ENCODE measurements at places on chromosomes 4 and X.

- DNase-seq: no peak
Observed at GRCh38 chr4:94934864-94935263, 177.1 kb downstream of the BMPR1B start.

DNA sequence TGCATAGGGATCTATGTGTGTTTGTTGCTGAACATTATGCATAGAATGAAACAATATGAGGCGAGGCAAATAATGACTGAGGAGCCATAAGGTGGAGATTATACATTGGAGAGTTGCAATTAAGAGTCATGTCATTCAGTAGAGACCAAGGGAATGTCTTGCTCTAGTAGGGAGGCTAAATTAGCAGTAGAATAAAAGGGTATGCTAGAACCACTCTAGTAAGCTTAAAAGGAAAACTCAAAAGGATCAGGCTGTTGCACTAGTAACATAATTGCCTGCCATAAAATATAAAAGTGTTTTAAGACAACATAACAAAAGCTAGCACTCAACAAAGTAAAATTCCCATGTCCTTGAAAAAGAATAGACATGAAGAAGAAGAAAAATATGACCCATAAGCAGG lies 586.2 kb upstream of the DIAPH2 start:
- DNase-seq: no peak

DNA sequence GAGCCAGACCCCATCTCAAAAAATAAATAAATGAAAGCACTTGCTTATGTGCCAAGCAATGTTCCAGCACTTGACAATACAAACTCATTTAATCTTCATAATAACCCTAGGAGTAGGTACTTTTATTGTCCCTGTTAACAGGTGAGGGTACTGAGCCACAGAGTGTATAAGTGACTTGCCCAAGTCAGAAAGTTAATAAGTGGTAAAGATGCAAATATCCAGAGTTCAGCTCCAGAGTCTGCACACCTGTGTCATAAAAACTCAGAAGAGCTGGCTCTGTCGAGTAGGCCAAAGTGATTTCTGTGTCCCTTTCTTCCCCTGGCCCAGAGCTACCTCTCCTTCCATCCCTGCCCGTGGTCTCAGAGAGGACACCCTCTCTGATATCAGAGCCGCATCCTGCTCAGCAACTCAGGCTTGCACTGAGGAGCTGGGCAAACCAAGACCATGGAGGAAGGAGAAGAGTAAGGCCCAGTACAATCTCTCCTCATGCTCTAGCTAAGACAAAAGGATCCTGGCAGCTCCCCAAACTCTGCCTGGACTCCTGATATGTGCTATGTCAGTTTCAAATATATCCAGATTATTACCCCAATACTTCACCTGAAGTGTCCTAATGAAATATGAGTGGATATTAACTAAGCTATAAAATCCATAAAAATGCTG lies 136.3 kb downstream of the HS6ST2 start:
- no peak for DNase-seq

DNA sequence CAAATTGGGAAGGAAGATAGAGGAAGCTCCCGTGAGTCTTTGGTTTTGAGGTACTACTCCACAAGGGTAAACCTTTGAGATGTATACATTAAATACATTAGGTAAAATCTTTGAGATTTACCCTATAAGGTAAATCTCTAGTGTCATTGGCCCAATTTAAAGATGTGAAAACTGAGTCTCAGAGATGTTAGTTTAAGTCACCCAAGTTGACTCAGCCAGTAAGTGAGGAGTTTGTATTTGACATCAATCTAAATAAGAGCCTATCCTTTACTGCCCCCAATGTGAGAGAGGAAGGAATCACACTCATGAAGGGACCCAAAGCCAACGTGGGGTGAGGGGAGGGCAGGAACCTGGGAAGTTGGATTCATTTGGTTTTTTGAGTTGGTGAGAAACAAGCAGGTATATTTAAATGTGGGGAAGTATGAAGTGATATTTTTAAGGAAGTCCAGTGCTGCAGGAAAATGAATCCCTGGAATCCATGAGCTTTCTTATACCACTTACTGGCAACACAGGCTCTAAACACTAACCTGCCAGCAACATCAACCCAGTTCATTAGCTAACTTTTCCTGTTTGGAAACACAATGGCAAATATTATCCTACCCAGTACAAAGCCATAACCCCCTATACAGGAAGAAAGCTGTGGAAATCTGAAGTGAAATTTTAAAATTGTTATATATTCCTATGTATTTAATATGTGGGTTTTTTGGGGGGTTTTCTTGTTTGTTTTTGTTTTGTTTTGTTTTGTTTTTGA lies 55.3 kb downstream of the PALLD start:
- DNase-seq: no peak

DNA sequence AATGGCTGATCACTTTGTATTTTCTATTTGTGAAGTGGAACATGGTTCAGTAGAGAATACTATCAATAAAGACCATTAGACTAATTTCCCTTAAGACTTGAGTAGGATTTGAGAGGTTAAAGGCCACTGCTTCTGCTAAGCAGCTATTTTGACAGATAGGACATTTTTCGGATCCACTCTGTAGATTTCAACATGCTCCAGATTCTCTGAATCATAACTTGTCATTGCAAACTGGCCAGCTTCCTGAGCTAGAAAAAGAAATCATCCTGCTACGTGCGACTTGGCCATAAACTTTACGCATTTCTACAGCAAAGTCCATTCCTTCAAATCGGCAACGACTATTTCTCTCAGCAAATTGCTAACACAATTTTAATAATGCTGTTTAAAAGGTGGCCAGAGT lies 55.2 kb downstream of the MGST2 start:
- no peak for DNase-seq

- DNase-seq: no peak
Observed at GRCh38 chr4:73777612-73778011, 37.2 kb downstream of the CXCL8 start.

GRCh38 chr4:175674219-175674618 lies 137.8 kb downstream of the GPM6A start:
- DNase-seq: no peak

All from iPS-NIHi11 (cell line).